ENCODE measurements at places on chromosomes 6 and 20.
A peak's percentile ranks its signal among the peaks of the same experiment; 100 is the strongest.

- DNase-seq, result no peak
These were observed 45.1 kb upstream of the PNRC1 start for GRCh38 chr6:89035252-89036101.

DNA sequence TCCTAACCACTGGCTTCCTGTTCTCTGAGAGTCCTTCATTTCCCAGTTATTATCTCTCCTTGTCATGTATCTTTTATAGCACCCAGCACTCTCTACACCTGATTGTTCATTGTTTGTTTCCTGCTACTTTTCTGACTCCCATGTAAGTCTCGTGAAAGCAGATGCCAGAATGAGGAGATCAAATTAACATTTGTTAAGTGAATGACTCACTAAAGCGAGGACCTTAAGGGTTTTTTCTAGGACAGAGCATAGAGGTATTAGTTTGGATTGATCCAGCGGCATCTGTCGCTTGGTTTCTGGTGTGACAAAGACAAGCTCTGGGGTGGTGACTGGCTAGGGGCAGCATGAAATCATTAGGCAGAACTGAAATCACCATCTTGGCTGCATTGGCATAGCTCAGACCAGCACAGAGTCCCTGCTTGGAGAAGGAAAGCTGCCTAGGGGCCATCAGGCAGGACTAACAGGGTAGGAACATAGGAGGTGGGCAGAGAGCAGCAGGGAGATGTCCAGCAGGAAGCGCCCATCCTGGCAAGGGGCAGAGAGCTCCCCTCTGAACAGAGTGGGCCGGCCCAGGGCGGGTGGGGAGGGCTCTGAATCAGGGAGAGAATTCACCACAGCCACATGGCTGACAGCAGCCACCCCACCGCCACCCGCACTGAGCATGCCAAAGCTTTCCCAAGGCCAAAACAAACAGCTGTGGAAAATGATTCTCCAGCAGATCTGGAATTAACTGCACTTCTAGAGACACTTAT is 97.1 kb upstream of the CEP85L start:
- no peak for DNase-seq

- DNase-seq, result no peak
These were observed 46.8 kb downstream of the RREB1 start for GRCh38 chr6:7154341-7155139.

- DNase-seq, result no peak
These were observed 83.1 kb downstream of the KCNQ5 start for GRCh38 chr6:72704979-72705378.

GRCh38 chr6:139659711-139660110 is 285.3 kb upstream of the CITED2 start:
- no peak for DNase-seq

DNA sequence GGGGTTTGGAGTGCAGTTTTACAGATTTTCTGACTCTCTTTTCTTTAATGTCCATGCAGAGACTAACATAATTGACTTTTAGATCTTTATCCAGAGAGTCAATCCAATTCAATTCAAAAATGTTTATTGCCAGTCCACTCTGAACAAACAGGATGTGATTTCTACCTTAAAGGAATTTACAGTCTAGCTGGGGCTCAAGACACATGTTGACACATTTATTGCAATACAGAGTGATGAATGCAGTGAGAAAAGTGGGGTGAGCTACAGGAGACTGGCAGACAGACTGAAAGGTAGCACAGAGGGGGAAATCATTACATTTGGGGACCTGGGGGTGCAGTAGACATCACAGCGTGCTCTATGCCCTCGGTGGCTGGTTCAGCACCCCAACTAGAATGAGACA is 193.9 kb downstream of the SLC24A3 start:
- DNase-seq, result no peak

- DNase-seq, result no peak
These were observed 34.6 kb downstream of the SOX4 start for GRCh38 chr6:21628160-21628559.

- DNase-seq, result no peak
These were observed 6.3 kb downstream of the SGK2 start for GRCh38 chr20:43564993-43565757.

GRCh38 chr6:31831350-31832215 is 4.0 kb downstream of the HSPA1B start:
- no peak for DNase-seq

- DNase-seq, result no peak
These were observed 312.4 kb downstream of the GRIK2 start for GRCh38 chr6:101705866-101706265.

- DNase-seq, result no peak
These were observed 111.9 kb downstream of the EYA4 start for GRCh38 chr6:133353061-133353460.

DNA sequence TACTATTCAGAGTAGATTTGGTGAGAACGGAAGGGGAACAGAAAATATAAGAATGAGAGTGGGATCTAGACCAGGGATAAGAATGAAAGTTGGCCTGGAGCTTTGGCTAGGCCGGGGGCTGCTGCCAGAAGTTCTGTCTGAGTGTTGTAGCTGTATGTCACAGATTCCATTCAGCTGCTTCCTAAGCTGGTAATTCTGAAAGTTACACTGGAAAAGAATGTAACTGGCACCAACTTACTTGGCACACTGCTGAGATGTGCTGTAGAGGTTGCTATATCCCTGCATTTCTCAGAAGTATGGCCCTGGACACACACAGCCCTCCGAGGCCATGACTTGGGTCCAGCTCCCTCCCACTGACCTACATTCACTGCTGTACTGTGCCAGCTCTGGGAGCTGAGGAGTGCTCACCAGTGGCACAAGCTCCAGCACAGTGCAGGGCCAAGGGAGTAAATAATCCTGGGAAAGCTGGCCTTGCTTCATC is 25.8 kb upstream of the TMEM217 start:
- no peak for DNase-seq

DNA sequence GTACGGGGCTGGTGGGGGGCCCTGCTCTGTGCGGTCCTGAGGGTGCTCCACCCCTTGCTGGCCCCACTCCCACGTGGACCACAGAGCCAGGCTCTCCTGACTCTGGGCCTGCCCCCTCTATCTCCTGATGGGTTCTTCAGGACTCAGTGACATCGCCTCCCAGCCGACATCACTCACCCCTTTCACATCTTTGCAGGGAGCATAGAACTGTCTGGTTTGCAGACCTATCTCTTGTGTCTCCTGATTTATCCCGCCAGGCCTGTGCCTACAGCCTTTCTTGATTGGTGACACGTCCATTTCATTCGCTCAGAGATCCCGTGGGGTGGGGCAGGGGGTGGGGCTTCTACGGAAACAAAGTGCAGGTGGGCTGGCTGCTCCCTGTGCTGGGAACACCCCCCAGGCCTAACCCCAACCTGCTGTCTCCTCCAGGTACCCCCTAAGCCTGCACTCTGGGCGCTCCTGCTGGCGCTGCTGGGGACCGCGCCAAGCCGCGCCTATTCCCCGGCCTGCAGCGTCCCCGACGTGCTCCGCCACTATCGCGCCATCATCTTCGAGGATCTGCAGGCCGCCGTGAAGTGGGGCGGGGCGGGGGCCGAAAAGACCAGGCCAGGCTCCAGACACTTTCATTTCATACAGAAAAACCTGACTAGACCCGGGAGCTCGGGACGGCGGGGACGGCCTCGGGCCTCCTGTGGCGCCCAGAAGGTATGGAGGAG is 1.7 kb downstream of the C20orf204 start:
- DNase-seq, result no peak

DNA sequence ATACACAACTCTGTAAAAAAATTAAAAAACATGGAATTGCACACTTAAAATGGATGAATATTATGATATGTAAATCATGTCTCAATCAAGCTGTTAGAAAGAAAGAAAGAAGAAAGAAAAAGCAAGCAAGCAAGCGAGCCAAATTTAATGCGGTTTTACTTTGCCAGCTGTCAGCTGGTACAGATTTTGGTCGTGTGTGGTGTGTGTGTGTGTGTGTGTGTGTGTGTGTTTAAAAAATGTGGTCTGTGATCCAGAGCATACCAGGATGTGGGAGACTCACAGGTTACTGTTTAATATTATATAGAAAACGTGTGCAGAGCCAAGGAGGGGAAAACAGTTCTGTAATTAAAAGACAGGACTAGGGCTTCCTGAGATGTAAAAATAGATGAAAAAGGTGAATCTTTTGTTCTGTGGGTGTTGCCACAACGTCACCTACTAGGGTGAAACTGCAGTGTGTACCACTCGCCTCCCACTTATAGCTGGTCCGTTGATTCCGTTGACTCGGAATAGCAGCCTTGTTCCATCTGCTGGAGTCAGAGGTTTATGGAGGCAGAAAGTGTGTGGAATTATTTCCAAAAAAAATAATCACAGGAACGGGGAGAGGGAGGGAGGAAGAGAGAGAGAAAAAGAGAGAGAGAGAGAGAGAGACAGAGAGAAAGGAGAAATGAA is 197.7 kb downstream of the BCAS1 start:
- peak; percentile 63 for DNase-seq

DNA sequence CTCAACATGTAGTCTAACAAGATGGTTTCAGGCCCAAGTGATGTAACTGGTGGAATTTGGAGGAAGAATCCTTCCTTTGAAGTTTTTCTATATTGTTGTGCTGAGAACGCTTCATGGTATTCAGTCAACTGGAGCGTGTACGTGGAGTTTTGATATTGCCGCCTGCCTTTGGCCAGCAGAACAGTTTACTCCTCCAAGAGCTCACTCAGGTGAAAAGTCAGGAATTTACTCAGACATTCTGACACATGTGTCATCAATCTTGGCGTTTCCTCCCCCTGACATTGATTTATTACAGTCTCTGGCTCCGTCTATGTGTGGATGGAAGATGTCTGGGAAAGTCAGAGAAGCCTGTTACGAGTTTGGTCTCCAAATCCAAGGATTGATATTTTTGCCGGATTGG is 19.0 kb upstream of the TGM2 start:
- DNase-seq, result no peak

DNA sequence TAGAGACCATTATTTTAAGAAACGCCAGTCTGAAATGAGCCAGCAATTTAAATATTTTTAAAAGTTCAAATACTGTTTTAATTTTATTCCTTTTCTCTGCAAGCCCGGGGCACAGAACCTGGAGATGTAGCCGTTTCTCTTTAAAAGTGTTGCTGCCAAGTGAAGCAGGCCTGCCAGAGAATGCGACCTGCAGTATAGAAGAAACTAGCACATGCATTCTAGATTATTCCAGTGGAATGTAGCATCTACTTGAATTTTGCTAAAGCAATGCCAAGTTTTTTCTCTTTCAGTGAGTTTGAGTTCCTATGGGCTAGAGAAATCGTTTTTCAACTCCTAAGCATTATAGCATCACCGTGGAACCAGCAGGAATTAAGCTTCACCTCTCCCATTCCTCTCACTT is 101.3 kb downstream of the QRSL1 start:
- DNase-seq, result no peak

GRCh38 chr6:67121115-67121514 is 1414.1 kb upstream of the EYS start:
- no peak for DNase-seq

DNA sequence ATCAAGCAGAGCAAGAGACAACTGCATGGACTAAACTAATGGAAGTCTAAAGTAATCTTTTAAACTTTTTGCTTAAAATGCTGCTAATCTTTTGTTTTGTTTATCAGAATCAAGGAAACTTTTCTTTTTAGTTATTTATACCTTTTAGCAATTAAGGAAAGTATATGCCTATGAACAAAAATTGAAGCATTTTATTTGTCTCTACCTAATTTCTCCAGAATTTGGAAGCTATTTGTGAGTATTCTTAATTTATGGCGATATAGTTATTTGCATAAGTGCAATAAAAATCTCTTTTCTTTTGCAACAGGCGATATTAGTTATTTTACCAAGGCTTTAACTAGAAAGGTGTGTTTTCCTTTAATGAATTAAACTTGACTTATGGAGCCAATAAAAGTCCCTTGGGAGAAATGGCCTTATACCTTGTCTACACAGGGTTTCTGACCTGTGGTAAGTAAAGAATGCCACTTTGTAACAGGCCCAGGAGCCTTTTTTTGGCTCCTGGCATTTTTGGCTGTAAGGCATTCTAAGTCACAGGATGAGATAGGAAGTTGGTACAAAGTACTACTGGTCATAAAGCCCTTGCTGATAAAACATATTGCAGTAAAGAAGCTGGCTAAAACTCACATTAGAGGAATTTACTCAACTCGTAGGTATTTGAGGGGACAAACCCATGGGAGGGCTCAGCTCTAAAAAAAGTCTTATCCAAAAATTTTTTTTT is 37.2 kb downstream of the TMEM14A start:
- no peak for DNase-seq

DNA sequence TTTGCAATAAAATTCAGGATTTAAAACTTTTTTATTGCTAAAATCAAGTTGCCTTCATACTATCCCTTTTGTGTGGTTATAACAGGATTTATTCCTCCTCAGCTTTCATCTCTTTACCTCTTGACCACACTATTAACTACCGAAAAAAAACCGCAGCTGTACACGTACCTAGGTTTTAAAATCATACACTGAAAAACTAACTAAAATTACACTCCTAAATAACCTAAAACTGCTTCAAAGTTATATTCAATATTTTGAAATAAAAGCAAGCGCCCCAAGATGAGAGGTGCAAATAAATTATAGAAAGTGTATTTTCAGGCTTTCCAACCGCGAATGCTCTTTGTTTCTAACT is 1.4 kb downstream of the MPC1 start:
- DNase-seq, result no peak

- DNase-seq, result no peak
These were observed 689.4 kb upstream of the MAP3K7 start for GRCh38 chr6:91276315-91276714.

All from CD4-positive, alpha-beta T cell (primary cell).